T-helper 2 cell (primary cell): ENCODE measurements at places on chromosomes 7 and 10.
A peak's percentile ranks its signal among the peaks of the same experiment; 100 is the strongest.

DNA sequence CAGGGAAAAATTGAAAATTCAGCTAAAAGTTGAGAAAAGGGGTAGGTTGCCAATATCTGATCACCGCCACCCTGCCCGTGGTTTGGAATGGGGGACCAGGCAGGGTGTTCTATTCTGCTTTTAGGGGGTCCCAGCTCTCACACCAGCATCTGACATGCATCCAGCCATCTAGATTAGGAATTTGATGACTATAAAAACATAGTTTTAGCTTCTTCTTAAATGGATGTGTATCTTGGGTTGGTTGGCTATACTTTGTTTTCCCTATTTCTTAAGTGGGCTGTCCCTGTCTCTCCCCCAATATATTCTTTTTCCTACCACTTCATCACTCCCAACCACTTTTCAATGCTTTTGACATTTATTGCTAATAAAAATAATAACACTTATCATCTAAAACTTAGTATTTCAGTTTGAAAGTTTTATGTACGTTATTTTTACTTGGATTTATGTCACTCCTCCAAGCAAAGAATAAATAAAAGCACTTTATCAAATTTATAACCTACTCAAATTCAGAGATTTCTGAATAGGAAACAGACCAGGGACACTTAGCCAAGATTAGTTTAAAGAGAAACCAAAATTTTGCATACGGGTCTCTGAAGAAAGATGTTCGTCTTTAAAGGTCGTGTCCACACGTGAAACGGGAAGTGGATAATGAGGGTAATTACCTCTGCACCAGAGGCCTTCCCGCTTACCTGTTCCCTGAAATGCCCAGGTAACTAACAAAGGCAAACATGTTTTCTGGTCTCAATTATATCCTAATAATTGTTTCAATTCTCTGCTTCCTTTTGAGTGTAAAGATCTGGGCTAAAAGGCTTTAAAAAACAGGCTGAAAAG, 233.2 kb upstream of the AUTS2 start:
- no peak for DNase-seq

DNA sequence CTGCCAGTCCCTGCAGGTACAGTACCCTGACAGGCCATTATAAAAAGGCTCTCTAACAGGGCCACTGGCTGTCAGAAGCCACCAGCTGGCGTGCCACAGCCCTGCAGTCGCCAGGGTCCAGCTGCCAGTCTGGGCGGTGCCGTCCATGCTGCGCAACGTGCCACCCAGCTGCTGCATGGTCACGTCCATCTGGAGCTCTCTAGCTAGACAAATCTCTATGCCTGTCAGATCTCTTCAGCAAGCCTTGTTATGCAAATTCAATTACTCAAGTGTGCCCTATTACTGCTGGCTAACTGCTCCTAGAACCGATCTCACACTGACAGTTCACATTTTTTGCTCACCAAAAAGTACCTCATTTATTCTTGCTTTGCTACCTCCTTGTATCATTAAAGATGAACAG, 75.9 kb downstream of the HIBADH start:
- no peak for DNase-seq

DNA sequence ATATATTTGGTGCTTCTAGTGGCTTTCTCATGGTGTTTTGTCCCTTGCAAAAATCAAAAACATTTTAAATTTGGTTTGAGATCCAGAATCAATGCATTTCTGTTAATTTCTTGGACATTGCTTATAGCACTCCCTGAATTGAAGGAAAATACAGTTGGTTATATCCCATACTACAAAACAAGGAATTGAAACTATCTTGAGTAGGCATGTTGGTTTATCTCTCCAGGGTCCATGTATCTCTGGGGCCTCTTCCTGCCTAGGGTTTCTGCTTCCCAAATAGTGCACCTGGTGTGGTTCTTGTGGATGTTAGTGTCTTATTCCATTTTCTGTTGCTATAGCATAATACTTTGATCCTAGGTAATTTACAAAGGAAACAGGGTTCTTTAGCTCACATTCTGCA, 212.4 kb downstream of the CAMK1D start:
- no peak for DNase-seq

GRCh38 chr7:29335188-29336083, 140.9 kb downstream of the CHN2 start:
- no peak for DNase-seq

- DNase-seq, result no peak
Observed at GRCh38 chr10:127921753-127922145, 14.8 kb downstream of the PTPRE start.

GRCh38 chr10:51313251-51313650, 239.0 kb downstream of the PRKG1 start:
- no peak for DNase-seq

DNA sequence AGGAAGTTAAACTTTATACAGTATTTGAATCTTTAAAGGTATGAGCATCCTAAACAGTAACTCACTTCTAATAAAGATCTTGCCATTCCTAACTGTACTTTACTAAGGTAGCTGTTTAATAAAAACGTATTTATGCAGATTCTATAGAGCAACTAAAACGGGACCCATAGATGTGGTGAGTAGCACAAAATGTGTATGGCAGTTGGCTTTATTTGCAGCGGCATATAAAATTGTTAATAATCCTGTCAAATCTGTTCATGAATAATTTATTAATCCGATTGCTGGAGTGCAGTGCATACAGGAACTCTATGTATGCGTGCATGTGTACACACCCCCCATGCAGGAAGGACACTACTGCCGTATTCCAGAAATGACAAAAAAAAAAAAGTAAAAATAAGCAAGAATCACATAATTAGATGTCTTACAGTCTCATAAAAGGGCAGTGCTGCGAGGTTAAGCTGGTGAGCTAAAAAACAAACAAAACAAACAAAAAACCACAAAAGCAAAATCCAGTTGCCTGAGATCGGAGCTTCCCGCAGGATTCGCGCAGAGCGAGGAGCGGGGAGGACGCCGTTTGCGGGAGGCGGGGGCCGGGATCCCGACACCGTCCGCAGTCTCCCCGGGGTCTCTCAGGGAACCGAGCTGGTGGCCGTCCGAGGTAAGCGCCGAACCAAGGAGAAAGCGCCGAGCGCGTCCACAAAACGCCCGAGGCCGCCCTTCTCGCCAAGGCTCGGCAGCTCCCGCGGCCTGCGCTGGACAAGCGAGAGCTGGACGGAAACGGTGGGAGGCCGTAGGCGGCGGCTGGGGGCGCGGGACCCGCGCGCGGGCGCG, 518 bp upstream of the COMMD3 start:
- DNase-seq, result no peak

- no peak for DNase-seq
Observed at GRCh38 chr10:77359950-77360520, 277.6 kb downstream of the KCNMA1 start.

- DNase-seq, result no peak
Observed at GRCh38 chr10:92523639-92524038, 50.3 kb downstream of the IDE start.

GRCh38 chr7:120583899-120584586, 273.9 kb downstream of the TSPAN12 start:
- no peak for DNase-seq

GRCh38 chr7:2203766-2204300, 28.9 kb downstream of the MAD1L1 start:
- DNase-seq, result no peak

- DNase-seq, result no peak
Observed at GRCh38 chr10:125871338-125871737, 9.8 kb downstream of the DHX32 start.

- DNase-seq, result no peak
Observed at GRCh38 chr10:47366731-47367460, 17.2 kb downstream of the ZNF488 start.

- DNase-seq, result no peak
Observed at GRCh38 chr10:1708746-1709145, 28.6 kb downstream of the ADARB2 start.

GRCh38 chr10:116669080-116669479, 48.3 kb downstream of the PNLIPRP2 start:
- DNase-seq, result no peak

- no peak for DNase-seq
Observed at GRCh38 chr7:90933984-90934383, 330.2 kb upstream of the FZD1 start.

DNA sequence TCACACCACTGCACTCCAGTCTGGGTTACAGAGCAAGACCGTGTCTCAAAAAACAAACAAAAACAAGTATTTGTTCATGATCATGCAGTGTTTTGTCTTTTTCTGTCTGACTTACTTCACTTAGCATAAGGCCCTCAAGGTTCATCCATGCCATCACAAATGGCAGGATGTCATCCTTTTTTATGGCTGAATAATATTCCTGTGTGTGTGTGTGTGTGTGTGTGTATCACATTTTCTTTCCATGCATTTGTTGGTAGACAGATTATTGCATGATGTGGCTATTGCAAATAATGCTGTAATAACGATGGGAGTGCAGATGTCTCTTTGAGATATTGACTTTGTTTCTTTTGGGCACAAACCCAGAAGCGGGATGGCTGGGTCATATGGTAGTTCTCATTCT, 14.3 kb upstream of the MNX1 start:
- DNase-seq, result no peak

GRCh38 chr10:50613150-50613549, 10.6 kb downstream of the SGMS1 start:
- no peak for DNase-seq

GRCh38 chr7:945147-945555, 9.3 kb downstream of the ADAP1 start:
- DNase-seq, result no peak

GRCh38 chr10:11869219-11869618, 46.1 kb downstream of the PROSER2 start:
- no peak for DNase-seq

DNA sequence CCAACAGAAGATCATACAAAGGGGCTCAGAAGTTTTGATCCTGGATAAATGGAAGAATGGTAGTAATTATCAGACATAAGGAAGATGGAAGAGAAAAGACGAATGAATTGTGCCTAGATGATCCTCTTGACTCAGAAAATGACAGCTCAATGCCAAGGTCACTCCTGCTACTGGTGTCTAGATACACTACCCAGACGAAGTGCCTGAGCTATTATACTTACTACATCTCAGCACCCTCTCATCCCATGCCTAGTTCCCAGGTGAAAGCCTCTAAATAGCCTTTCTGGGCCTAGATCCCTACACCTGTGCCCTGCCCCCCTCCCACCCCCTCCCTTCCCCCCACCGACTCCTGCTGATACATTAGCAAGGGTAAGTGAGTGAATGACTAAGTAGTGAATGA, 25.5 kb downstream of the PDE1C start:
- no peak for DNase-seq

- peak; percentile 20 for DNase-seq
Observed at GRCh38 chr10:14173391-14173705, 157.4 kb downstream of the FRMD4A start.

- DNase-seq, result no peak
Observed at GRCh38 chr7:143012001-143012400, 14.9 kb downstream of the OR9A2 start.

GRCh38 chr10:30784524-30784896, 155.0 kb upstream of the LYZL2 start:
- peak; percentile 44 for DNase-seq

- DNase-seq, result peak; percentile 58
Observed at GRCh38 chr10:100373298-100374199, 26.5 kb downstream of the SCD start.

DNA sequence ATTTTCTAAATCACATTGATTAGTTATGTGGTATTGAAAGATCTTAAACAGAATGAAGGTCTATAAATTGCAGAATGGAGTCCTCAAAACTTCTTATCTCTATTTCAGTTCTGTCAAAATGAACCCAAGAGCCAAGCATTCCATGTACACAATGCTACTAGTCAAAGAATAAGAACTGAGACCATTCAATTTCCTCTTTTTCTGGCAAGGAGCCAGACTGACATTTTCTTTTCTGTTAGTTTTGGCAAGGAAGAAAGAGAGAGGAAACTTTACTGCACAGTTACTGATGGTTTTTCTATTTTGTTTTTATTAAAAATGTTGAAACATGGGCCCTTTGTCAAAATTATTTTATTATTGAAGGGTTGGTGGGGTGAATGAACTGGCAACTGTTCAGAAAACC, 181.8 kb upstream of the FERD3L start:
- no peak for DNase-seq
